ENCODE measurements at places on chromosomes 4 and X.

DNA sequence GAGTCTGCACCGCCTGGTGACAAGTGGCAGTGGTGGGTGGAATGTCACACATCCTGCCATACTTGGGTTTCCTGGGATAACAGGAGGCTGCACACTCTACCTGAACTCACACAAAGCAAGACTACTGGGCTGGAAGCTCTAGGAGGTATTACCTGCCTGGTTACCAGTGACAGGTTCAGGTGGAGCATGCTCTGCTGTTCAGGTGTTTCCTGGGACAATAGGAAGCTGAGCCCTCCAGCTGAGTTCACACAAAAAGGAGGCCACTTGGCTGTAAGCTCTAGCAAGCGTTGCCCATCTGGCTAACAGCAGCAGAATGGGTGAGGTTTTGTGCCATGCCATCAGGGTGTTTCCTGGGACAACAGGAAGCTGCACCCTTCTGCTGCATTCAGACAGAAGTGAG lies 17.4 kb upstream of the UGT2B7 start:
- no peak for DNase-seq

DNA sequence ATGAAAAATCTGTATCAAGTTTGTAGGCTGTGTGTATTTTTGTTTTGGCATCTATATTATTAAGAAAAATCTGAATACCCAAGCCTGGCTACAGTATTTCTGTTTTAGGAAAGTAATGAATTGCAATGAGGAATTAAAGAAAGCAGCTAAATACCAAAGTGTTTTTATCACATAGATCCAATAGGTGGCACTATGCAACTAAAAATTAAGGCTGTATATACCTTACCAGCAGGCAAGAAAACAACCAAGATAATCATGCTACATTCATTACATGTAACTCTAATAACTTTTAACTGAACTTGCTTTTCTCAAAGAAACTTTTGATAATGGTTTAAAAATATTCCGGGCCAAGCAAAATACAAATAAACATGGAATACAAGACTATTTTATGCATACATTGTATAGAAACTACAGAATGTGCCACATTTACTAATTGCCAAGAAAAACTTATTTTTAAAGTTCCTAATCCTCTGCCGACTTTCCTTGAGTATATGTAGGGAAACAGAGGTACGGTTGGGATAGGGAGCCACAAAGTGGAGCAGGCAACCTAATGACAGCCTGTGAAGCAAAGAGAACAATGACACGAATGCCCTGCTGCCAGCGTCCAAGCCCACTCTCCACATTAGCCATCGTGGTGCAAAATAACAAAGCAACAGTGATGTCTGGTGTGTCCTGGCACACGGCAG lies 63.7 kb downstream of the SEC24D start:
- DNase-seq = peak; percentile 60

DNA sequence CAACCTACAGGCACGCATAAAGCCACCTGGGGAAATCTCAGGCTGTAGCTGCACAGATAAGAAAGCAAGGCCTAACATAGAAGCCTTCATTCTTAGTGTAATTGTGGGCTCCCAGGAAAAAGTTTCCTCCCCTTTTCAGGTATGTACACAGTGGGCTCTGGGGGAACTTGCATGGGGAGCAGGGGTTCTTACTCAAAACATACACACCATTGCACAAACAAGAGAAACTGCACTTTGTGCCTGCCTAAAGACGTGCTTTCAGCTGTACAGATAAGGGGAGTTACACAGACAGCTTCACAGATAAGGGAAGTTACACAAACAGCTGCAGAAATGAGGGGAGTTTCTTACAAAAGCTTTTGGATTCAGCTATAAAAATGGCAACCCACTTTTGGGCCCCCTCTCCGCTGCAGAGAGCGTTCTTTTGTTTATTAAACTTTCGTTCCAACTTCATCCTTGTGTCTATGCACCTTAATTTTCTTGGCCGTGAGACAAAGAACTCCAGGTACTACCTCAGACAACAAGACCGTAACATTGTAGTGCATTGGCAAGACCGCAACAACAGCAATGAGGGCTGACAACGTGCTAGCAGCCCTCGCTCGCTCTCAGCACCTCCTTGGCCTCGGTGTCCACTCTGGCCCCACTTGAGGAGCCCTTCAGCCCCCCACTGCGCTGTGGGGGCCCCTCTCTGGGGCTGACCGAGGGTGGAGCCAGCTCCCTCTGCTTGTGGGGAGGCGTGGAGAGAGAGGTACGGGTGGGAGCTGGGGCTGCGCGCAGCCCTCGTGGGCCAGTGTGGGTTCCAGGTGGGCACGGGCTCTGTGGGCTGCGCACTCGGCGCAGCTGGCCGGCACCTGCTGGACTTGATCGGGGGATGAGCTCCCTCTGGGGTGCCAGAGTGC lies 317.5 kb downstream of the RAPGEF2 start:
- DNase-seq = no peak

GRCh38 chr4:19486400-19486799 lies 765.3 kb upstream of the SLIT2 start:
- DNase-seq = no peak

DNA sequence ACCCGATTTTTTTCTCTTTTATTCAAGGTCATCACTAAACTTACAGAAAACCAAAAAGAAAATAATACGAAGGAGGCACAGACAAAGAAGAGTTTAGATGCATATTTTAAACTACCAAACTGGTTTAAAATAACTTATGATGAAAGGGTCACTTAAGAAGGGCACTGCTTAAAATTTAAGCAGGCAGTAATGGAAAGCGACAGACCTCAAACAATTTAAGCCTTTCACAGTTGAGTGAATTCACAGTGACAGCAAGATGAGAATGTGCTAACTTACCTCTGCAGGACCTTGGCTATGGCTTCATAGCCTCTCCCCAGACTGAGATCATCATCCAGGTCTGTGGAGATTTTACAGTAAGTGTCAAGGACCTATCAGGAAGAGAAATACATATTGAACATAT lies 112.1 kb downstream of the TTC29 start:
- DNase-seq = no peak

- peak; percentile 68 for DNase-seq
These were observed 545.6 kb downstream of the TRAM1L1 start for GRCh38 chr4:116539744-116540143.

- DNase-seq = no peak
These were observed 70.7 kb upstream of the SH3RF1 start for GRCh38 chr4:169341490-169341889.

DNA sequence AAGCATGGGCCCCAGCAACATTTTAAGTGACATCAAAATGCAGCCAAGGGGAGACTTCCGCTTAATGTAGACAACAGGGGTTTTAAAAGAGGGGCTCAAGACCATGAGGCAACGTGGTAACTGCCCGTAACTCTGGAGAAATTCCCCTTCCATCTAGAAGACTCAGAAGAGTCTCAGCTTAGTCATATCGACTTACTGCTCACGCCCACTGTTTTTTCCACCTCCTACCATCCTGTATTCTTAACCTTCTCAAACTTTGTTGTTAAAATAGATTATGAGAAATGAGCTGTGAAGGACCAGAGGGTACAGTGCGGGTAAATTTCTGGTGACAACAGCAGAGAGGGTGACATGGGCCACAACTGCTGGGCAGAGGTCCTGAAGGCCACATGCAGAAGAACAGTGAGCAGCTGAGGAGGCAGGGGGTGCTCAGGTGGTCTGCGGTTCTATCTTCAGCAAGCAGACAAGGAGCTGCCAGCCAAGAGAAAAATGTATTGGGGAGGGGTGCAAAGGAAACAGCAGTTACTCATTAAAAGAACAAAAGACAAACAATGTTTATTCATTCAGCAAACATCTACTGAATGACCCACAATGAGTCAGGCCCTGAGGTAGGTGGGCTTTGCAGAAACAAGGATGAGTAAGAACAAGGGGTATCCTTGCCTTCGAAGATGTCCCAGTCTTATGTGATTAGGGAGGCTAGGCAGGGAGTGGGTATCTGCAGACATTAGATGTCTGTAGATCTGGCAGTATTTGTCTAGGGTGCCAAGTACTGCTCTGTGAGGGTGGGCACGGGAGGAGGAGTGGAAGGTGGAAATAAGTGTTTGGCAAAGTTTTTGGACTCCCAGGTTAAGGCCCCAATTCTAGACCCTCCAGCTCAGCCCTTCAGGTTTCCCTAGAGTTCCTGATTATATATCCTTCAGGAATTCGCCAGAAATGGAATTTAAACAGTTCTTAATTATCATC lies 175.3 kb downstream of the TSPAN5 start:
- DNase-seq = no peak

DNA sequence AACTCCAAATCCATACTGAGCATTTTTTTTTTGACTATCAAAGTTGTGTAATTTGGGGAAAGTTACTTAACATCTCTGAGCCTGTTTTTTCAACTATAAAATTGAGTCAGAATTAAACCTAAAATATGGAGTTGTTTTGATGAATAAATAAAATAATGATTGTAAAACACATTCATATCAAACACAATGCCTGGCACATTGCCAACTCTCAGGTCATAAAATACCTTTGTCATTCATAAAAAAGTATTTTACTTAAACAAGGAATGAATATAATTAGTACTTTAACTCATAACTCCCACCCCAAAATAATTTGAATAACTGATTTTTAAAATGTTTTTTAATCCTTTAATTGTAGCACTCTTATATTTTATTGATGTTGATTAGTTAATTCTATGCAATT lies 3.8 kb upstream of the GPR174 start:
- DNase-seq = no peak

- DNase-seq = peak; percentile 49
These were observed 89.7 kb downstream of the GEMIN8 start for GRCh38 chrX:13939741-13940597.

DNA sequence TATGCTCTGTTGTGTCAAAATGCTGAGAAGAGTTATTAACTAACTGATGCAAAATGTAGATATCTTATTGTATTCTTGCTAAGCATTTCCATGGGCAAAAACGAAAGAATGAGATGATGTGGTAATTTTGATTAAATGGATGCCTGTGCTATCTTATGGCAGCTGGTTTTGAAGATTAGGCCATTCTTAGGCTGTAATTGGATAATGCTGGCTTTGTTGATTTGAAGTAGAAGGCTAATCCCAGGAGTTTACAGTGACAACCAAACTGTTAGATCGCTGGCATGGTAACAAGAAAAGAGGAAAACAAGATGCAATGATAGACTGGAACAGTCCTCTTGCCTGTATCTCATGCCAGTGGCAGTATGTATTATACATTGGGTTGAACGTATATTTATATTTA lies 74.1 kb upstream of the WDR44 start:
- no peak for DNase-seq

DNA sequence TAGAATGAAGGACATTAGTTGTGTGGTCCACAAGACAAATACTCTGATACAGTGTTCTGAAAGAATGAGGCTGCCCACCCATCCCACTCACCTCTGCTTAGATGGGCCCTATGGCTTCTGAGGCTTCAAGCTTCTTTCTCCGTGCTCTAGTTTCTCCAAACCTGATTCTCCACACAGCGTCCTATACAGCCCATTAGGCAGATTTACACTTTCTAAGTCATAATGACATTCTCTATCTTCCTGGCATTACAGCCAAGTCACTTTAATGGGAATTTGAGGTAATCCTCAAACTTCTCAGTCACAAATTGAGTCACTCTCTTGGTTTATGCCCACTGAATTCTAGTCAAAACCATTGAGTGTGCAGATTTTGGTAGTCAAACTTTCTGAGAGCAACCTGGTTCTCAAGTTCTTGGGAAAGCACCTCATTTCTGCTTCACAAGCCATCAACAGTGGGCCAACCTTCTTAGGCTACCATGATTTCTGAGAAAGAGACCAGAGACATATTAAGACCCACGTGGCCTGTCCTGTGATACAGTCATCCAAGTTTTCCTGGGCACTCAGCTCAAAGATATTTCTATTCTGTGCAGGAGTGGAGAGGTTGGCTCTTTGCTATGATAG lies 6.2 kb upstream of the SETD7 start:
- DNase-seq = no peak

DNA sequence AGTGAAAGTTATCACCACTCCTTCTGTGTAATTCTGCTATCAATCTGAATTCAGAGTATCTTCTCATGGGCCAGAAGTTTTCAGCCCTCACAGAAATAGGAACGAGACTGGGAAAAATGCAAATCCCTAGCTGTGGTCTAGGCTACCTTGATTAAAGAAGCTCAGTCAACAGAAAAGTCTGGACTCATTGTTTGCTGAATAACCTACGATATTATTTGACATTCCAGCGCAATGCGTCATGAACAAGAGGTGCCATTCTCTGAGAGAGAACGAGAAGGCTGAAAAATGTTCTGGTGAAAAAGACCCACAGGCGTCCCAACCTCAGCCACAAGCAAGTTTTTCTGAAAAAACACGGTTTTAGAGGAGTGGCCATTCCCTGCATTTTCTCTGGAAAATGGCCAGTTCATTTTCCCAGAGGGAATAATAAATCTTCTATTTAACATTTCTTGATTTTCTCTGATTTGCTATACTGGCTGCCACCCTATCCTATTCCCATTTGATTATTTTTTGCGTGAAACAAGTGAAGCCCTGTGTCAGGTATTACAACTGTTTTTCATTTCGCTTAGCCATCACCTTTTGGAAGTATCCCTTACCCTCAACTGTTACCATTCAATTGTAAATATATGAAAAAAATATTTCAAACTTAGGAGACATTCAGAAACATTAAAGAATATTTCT lies 1117.6 kb upstream of the PRKX start:
- DNase-seq = no peak

- DNase-seq = no peak
These were observed 14.9 kb downstream of the PARM1 start for GRCh38 chr4:74947798-74948197.

DNA sequence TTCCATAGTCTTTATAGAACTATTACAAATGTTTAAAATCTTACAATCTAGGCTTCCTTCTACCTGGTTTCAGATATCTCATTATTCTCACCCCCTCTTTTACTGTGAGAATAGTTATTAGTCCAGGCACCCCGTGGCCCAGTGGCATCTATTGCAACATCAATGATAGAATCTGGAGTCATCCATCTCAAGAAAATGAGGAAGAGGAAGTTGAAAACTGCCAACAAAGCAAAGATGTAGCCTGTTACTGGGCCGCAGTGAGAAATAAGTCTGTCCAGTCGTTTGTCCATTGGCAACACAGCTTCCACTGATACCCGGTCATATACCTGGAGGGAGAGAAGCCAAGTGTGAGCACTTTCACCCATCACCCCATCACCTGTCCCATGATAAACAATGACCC lies 6.0 kb upstream of the ASB11 start:
- DNase-seq = peak; percentile 65

DNA sequence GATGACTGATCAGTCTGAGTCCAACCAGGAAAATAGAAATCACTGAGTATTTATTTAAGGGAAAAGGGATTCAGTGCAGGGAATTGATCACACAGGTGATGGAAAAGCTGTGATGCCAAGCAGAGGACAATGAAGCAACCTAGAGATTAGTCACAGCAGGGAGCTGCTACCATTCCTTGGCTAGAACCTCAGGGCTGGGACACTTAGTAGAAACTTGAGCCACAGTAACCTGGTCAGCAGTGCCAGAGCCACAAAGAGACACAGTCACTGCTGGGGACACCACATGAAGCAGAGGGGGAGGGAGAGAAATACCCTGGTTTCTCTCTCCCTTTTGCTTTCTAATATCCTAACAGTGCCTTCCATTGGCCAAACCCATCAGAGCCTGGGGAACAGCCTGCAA lies 38.7 kb downstream of the RTL9 start:
- DNase-seq = no peak

GRCh38 chrX:107541244-107541643 lies 87.1 kb upstream of the PRPS1 start:
- DNase-seq = no peak
